GM12865 (cell line): ENCODE measurements at places on chromosomes 3 and 15.

DNA sequence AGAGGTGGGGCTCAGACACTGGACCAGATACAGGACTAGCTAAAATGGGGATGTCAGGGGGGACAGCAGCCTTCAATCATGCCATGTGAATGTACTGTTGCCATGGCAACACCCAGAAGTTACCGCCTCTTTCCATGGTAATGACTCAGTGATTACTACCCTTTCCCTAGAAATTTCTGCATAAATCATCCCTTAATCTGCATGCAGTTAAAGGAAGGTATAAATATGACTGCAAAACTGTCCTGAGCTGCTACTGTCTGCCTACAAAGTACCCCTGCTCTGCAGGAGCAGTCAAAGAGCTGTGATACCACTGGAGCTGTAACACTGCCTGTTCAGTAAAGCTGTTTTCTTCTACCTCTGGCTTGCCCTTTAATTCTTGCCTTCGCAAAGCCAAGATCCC, 168.2 kb downstream of the PEAK1 start:
- no peak for DNase-seq

DNA sequence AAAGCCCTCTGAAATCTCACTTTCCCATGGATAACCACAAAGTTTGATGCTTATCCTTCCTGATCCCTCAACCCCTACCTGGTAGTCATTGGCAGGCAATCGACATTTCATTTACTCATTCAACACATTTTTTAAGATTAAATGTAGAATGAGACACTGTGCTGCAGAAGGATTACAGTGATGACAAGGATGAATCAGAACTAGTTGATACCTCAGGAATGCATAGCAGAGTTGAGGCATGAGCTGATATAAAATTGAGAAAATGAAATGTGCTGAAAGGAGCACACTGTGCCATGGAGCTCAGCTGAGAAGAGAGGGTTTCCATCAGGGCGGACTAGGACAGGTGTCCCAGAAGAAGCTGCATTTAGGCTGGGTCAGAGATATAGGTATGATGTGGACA, 48.9 kb upstream of the ACTL6A start:
- DNase-seq, result no peak

GRCh38 chr3:141539431-141540187, 52.8 kb downstream of the RASA2 start:
- no peak for DNase-seq

GRCh38 chr3:140586311-140586710, 91.6 kb upstream of the TRIM42 start:
- no peak for DNase-seq

GRCh38 chr3:27696906-27697305, 25.2 kb downstream of the EOMES start:
- no peak for DNase-seq

DNA sequence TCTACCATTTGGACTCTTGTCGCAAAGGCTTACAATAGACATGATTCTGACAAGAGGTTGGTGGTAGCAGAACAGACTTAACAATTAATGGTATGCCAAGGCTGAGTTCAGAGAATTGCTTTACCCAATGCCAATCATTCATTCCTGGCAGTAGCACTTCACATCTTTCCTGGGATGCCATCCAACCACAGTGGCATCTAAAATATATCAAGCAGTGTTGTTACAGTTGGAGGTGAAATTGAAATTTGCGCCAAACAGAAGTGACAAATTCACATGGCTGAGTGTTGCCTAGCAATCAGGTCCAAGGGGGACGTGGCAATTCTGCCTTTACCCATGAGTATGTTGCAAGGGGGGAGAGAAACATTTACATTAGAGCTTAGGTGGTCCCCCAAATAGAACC, 21.0 kb upstream of the DPH6 start:
- no peak for DNase-seq

GRCh38 chr3:125055913-125056745, at the start of gene HEG1:
HEG1 (minus strand) TSS chr3:125055997; CDS start chr3:125055890, 107 bp downstream.
- peak; percentile 82 for DNase-seq

DNA sequence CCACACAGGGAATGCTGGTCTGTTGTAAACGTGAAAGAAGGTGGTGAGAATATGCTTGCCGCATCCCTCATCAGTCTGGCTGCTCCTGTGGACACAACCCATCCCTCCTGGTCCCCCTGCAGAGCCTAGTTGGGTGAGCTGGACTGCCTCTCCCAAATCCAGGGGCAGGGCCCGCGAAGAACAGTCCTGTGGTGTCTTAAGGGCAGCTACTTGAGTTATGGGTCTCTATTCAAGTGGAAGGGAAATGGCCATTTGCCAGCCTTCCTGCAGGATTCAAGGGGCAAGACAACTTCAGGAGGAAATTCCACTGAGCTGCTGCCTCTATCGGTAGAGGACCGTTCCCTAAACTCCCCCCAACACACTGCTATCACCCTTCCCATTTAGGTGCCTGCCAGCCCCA, 98.9 kb downstream of the IQSEC1 start:
- no peak for DNase-seq

GRCh38 chr15:38190501-38190900, 62.1 kb upstream of the SPRED1 start:
- DNase-seq, result no peak

DNA sequence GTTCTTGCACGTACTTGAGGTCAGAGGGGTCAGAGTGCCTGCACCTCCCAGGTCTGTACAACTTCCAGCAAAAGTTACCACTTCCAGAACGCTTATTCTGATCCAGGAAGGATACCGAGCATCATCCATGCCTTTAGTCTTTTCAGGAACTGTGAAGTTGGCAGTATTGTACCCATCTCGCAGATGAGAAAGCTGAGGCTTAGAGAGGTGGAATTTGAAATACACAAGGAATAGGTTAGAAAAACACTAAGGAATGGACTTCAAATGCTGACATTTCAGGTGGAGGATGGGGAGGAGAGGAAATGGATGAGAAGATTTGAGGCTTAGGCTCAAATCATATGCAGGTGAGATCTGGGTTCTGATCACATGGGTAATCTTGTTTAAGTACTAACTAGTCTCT, 11.2 kb downstream of the ESYT3 start:
- DNase-seq, result no peak

- no peak for DNase-seq
These were observed 321.8 kb downstream of the CTNNB1 start for GRCh38 chr3:41521010-41521655.

GRCh38 chr15:81930582-81931369, 115.0 kb downstream of the MEX3B start:
- DNase-seq, result no peak

DNA sequence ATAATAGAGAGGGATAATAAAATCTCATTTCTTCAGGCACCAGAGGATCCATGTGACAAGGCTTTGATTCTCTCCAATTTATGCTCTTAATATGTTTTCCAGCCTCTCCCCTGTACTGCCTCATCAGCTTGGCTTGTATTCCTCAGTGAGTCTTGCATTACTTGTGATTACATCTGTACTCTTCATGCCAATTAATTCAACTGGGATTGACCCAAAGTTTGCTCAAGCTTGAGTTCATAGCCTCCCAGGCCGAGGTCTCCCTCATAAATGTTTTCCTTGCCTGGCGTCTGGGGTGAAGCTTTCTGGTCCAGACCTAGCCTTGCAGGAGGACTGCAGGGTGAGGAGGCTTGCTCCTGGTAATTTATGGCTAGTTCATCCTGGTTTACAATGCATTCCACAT, 146.9 kb downstream of the CHST2 start:
- no peak for DNase-seq

DNA sequence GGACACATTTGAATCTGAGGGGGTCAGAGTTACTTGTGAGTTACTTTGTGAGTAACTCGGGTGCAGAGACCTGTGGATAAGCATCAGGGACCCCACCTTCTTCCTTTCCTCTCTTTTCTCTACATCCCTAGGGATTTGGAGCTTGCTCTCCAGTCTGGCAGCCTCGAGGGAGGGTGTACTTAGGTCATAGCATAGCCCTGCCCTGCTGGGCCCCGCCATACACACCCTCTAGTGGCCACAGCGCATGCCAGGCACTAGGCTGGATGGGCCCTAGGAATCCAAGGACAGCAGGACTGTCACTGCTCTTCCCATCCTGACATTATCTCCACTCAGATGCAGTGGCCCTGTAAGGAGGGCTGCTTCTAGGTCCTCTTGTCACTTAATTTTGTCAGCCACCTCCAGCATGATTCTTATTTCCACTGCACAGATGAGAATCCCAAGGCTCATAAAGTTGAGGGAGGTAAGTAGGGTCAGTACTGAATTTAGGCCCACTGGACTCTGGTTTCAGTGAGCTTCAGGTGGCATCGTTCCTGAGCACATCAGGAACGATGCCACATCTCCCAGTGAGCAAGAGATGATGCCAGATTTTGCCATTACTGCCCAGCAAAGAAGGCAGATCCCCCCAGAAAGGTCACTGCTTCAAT, 3.6 kb upstream of the SMAD6 start:
- peak; percentile 42 for DNase-seq

GRCh38 chr3:162678941-162679340, 1182.3 kb downstream of the OTOL1 start:
- no peak for DNase-seq

DNA sequence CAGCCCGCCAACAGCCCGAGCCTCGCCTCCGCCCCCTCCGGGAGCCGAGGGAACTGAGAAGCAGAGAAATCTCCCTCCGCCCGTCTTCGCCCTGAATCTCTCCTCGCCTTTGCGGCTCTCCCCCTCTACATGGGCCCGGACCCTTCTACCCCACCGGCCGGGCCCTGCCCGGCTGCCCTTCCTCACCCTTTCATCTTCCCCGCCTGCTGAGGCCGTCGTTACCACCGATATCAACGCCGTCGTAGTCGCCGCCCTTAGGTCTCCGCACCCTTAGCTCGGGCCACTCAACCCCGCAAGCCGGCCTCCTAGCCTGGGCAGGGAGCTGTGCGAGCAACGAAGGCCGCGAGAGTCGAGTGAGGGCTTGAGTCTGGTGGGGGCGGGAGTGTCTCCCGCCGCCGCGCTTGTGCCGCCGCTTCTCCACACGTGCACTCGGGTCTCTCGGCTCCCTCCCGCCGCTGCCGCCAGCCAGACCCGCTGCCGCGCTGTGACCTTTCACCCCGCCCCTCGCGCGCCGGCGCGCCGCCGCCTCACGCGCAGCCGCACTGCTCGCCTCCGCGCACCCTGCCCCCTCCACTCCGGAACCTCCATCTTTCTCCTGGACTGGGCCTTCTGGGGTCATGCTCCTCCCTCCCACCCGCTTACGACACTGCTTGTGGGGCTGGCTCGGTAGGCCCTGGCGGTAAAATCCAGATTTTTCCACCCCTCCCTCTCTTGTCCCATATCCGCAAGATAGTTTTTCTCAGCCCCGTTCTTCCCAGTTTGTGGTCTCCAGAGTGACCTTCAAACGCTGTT, at the start of gene NAA50:
Gene NAA50 (minus strand): TSS at position 494 of the 792 bp plus-strand sequence. CDS start 300 bp downstream, at position 194.
- peak; percentile 96 for DNase-seq

- DNase-seq, result no peak
These were observed 280.1 kb downstream of the SV2B start for GRCh38 chr15:91380114-91380513.

GRCh38 chr15:48313216-48313615, 18.0 kb upstream of the DUT start:
- DNase-seq, result no peak

GRCh38 chr3:179929091-179929529, 107.6 kb downstream of the PEX5L start:
- DNase-seq, result peak; percentile 76

DNA sequence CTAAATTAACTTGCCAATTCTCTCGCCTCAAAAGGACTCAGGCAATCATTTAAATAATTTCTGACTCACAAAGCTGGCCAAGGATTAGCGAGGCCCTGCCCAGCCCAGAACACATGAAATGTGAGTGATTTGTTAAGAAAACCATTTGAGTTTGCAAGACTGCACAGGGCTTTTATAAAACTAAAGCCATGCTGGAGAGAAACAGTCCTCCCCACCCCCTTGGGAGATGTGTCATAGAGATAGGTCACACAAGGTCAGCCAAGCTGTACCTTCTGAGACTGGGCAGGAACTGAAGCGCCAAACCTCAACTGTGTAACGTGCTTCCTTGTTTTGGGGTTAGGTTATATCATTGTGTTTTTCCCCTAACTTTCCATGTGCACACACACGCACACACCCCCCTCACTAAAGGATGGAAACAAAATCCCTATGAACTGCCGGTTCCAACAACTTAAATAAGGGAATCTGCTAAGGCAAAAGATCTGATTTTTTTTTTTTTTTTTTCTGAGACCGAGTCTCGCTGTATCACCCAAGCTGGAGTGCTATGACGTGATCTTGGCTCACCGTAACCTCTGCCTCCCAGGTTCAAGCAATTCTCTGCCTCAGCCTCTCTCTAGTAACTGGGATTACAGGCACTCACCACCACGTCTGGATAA, 8.1 kb downstream of the SPATA12 start:
- DNase-seq, result peak; percentile 93

- no peak for DNase-seq
These were observed 17.8 kb downstream of the USP3 start for GRCh38 chr15:63522225-63522578.

DNA sequence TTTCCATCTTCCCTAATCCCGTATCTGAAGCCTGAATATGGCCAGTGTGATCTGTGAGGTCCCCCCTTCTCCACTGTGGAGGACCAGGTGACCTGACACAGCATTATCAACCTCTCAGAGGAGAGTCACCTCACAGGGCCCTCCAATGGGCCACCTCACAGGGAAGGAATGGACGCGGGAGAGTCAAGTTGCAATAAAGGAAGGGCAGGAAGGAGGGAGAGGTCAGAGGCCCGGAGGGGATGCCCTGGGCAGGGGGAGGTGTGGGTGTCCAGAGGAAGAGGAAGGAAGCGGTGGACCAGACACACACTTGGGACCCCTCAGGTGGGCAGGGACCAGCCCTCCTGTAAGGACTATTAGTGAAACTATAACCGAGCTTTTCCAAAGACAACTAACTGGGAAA, 14.6 kb upstream of the LRRC15 start:
- DNase-seq, result no peak

DNA sequence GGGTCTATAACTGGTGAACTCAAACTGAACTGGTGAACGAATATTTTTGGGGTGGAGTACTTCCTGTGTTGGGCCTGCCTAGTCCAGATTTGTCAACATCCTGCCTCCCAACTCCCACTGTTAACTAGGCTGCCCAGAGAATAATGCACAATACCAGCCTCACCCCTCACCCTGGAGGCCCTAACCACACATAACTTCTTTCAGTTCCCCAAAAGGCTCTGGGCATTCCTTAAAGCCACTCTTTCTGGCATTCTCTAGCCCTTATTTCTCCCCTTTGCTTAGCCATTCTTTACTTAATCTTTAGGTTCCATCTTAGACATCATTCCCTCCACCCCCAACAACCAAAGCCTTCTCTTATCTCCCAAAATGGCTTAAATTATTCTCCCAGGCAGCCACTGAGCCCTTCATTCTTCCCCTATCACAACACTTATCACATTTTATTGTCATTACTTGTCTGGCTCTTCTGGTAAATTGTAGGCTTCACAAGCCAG, 9.1 kb upstream of the SEC11A start:
- peak; percentile 82 for DNase-seq

- DNase-seq, result no peak
These were observed at the start of gene COLQ for GRCh38 chr3:15521573-15521965. COLQ (minus strand) TSS chr3:15521706; CDS start chr3:15521625, 81 bp downstream.

DNA sequence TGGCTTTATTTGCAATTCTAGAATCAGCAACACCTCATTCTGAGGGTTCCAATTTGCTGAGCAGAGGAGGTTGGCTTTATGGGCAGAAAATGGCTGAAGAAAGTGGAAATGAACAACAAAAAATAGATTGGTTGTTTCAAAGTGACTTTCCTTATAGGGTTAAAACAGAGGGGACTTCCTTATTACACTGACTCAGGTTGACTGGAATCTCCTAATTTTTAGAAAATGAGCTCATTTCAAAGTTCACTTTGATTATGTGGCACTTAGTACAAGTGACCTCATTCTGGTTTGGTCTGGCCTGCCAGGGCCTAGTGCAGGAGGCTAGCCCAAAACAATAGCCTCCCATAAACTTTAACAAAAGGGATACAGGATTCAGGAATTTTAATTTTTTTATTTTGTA, 41.4 kb downstream of the NFKBIZ start:
- peak; percentile 17 for DNase-seq

- DNase-seq, result no peak
These were observed 56.4 kb downstream of the NCEH1 start for GRCh38 chr3:172654470-172654869.
